CD4-positive, alpha-beta T cell treated with Interferon gamma for 1 hour (primary cell): ENCODE measurements at places on chromosomes 2 and 18.

- peak; percentile 52 for DNase-seq
Measured at GRCh38 chr18:45837283-45838070, 12.0 kb downstream of the SIGLEC15 start.

DNA sequence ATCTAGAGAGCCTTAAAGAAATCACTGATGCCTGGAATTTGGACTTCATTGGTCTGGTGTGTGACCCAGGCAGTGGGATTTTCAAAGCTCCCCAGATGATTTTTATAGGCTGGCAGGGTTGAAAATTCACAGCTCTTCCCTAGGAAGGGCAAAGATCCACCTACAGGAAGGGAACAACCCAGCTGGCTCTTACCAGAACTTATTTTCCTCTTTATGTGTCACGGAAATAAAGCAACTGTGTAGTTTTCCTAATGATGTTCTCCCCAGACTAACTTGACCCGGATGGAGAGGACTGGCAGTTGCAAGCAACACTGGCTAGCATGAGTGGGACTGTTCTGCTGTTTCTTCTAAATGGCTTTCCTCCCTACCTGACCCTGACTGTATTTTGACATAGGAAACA is 235.6 kb downstream of the ALPK2 start:
- DNase-seq, result no peak

GRCh38 chr2:20216130-20217025 is 8.6 kb downstream of the SDC1 start:
- no peak for DNase-seq

DNA sequence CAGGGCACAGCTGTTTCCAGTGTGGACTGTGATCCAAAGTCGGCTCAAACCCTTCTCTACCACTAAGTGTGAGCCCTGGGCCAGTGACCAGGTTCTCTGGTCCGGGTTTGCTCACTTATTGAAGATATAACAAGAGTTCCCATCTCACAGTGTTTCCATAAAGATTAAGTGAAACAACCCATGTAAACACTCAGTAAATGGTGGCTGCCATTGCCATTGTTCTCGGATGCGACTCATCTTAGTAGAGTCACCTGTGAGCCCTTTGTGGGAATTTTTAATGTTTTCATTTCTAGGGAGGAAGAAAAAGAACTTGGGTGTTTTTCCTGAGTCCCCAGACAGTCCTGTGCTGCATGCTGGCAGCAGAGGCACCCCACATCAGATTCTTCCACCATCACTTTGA is 53.4 kb downstream of the TPGS2 start:
- DNase-seq, result no peak

DNA sequence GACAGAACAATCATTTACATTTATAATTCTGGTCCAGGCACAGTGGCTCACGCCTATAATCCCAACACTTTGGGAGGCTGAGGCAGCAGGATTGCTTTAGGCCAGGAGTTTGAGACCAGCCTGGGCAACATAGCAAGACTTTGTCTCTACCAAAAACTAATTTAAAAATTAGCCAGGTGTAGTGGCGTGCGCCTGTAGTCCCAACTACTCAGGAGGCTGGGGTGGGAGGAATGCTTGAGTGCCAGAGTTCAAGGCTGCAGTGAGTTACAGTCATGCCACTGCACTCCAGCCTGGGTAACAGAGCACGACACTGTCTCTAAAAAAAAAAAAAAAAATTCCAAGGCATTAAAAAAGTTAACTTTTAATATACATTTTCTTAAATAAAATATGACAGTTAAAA is 88.1 kb downstream of the PLEKHM3 start:
- no peak for DNase-seq

- no peak for DNase-seq
Measured at GRCh38 chr2:5409898-5410381, 282.2 kb upstream of the SOX11 start.
